H4 (cell line): ENCODE measurements at places on chromosomes 16 and 17. TPM values are rescaled to one million over a fixed set of nuclear protein-coding genes. Genes with fewer than 3 reads are reported as not detected.

The CSH1 gene
- total RNA-seq = not detected in 2 replicates

The KRT38 gene
- total RNA-seq = not detected in 2 replicates

The ASGR2 gene
- total RNA-seq = 0.10 TPM in 1 of 2 replicates, not detected in the other

DNA sequence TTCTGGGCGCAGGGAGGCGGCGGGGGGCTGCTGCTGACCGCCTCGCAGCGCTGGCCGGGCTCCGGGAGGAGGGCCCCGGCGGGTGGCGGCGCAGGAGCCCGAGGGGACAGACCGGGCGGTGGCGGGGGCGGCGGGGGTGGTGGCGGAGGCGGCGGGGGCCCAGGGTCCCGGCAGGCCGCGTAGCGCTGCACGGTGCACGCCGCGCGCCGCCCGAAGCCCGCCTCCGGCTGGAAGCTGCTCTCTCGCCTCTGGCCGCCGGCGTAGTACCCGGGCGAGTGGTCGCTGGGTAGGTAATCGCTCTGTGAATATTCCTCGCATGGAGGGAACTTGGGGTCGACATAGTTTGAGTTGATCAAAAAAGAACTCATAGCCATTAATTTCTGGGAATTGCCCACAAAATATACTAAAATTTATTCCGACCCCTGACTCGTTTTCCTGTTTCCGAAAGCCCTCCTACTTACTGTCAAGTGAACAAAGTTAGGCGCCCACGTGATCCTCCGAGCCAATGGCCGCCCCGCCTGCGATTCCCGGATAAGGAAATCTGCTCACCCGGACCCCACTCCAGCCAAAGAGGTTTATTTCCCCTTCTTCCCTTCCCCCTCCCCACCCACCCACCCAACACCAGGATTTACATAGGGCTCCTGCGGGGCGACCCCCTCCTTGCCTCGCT, at the start of gene HOXB4:
Gene HOXB4 (minus strand): TSS at position 405 of the 670 bp plus-strand sequence. CDS start 31 bp downstream, at position 374.
- DNase-seq = no peak

The ITGA2B gene
- 0.21 and 0.82 TPM in 2 replicates for total RNA-seq

DNA sequence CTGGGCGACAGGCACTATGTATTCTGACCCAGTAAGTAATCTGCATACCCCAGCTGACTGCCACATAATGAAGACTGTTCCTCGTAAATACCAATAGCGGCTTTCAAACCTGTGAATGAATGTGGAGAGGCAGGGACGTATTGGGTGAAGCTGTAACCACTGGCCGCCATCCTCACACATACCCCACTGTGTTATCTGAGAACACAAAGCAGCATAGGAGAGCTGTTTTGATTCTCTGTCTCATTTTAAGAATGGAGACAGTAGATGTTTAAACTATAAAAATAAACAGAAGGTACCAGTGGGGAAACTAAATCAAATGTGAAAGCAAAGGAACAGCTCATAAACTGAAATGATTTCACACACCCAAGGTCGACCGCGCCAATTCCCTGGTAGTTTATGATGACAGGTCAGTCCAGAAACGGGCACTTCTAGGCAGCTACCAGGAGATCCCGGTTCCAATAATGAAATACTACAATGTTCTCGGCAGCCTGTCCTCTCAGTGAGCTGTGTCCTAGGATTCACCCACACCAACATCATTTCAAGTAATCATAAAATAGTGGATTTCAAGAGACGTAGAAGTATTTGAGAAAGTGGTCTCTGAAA, 109.7 kb downstream of the ADCY9 start:
- no peak for DNase-seq

The GAST gene
- not detected in 2 replicates for total RNA-seq

GRCh38 chr17:12680407-12680897, 14.8 kb downstream of the MYOCD start:
- no peak for DNase-seq

The C16orf74 gene
- 4.7 and 5.8 TPM in 2 replicates for total RNA-seq

GRCh38 chr16:4179020-4179419, 62.8 kb upstream of the ADCY9 start:
- DNase-seq = no peak

DNA sequence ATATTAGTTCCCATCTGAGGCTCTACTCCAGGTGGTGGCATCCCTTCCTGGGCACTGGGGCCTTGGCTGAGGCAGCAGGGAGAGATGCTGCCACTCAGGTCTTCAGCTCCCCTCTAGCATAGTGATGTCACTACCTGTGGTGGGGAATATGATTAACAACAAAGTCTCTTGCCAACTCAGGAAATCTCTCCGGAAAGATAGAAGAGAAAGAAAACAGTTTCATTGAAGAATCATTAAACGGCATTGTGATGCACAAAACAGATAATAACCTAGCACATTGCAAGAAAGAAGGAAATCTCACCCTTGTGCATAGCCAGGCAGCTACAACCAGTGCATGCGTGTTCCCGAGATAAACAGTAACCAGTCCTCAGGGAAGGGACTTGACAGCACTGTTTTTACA, 12.2 kb upstream of the ZNF267 start:
- DNase-seq = no peak

GRCh38 chr16:29736112-29736511, 9.7 kb downstream of the C16orf54 start:
- DNase-seq = no peak

DNA sequence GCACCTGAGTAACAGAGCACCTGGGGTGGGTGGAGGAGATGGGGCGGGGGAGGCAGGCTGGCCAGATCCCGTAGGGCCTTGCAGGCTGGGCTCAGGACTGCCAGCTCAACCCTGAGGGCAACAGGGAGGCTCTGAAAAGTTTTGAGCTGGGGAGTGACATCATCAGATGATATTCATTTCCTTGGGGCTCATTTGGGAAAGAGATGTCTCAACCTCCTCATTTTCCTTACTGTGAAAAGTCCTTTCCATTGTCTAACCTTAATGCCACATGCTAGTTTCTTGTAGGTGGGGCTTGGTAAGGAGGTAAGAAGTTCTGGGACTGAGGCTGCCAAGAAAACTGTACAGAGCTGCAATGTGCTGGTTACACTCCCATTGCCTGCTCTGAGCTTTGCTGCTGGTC, 3.7 kb downstream of the TNS4 start:
- DNase-seq = no peak

GRCh38 chr16:15865742-15866141, 8.9 kb upstream of the MYH11 start:
- no peak for DNase-seq

DNA sequence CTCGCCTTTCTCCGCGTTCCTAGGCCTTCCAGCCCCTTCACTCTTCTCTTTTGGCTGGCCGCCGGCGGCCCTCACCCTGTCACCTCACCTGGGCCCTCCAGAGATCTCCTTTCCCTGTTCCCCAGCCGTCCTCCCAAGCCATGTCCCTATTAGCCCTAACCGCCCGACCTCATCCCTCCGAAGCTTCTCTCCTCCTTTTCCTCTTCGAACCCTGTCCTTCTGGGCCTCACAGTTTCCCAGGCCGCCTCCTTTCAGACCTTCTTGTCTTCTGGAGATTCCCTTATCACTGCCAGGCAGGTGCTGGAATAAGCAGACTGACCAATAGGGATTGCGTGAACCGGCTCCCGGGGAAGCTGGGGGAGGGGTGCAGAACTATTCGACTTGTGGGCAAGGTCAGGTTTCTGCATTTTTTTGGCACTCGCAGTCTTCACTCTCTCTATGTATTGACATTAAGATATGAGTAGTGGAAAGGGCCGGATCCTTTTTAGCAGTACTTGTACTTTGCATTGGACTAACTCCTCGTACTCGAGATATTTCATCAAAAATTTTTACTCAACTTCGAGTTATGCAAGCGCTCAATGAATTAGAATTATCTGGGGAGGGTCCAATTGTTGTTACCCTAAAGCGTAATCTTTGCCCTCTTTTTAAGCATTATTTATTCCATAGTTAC, 690 bp downstream of the RHOT1 start:
- peak; percentile 30 for DNase-seq

DNA sequence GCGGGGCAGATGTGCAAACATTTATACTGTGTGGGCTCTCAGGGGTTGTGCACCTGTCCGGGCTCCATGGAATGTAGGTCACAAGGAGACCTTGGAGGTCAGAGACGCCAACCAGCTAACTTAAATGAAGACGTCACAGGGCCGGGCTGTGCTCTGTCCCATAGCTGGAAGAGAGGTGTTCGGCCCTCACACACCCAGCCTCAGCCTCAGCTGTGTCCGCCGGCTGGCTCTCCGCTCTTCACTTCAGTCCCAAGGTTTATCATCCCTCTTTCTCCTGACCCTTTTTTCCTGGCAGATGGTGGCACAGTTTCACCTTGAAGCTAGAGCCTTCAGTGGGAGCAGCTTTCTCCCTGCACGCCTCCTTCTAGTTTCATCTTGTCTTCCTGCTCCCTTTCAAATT, 6.0 kb upstream of the RBFOX3 start:
- no peak for DNase-seq

DNA sequence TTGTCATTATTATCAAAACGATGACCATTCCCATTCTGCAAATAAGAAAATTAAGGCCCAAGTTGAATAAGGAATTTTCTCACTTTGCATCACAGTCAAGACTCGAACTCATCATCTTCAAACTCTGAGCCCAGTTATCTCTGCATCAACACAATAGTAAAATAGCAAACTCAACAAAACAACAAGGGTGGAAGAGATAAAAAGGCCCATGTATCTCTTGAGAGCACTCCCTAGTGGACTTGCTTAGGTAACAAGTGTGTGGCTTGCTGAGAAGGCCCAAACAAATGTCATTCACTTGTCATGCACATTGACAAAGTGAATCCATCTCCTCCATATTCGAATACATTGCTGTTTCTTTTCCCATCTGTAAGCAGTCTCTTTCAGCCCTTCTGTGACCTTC, 412.0 kb upstream of the MAF start:
- DNase-seq = no peak
